ENCODE measurements at places on chromosomes 3 and 15.
A peak's percentile ranks its signal among the peaks of the same experiment; 100 is the strongest.

DNA sequence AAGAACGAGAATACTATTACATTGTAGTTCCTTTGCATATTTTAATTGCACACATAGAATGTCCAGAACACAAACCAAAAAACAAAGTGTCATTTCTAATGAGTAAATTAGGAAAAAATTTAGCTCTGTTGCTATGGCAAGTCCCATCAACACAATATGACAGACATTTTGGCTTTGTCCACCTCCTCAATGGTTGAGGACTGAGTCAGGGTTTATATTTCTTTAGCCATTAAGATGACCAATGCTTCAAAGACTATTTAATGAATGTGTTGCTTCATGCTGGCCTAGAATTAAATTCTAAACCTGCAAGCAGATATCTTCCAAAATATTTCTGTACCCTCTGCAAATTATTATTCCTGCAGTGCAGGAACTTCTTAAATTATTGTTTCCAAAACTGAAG lies 719.2 kb downstream of the NTRK3 start:
- DNase-seq, result no peak

- no peak for DNase-seq
Measured at GRCh38 chr15:84822653-84823281, 5.6 kb downstream of the ALPK3 start.

DNA sequence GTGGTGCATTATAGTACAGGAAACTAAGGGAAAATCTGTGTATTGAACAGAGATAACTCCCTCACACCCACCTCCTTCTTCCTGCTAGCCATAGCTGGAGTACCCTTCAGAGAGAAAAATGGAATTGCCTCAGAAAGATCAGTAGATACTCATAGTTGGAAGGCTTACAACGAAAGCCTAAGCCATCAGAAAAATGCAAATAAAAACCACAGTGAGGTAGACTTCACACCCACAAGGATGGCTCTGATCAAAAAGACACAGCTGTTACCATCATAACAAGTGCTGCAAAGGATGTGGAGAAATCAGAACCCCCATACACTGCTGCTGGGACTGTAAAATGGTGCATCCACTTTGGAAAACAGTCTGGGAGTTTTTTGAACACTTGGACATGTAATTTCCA lies 7.4 kb upstream of the DLG1 start:
- DNase-seq, result no peak

DNA sequence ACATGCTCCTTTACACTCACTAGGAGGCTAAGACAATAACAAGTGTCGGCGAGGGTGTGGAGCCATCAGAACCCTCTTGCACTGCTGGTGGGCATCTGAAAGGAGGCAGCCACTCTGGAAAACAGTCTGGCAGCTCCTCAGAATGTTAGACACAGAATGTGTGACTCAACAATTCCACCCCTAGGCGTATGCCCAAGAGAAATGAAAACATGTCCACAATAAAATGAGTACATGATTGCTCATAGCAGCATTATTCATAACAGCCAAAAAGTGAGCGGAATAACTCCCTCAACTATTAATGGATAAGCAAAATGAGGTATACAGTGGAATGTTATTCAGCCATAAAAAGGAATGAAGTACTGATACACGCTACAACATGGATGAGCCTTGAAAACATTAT lies 57.8 kb downstream of the WNT7A start:
- DNase-seq, result no peak

DNA sequence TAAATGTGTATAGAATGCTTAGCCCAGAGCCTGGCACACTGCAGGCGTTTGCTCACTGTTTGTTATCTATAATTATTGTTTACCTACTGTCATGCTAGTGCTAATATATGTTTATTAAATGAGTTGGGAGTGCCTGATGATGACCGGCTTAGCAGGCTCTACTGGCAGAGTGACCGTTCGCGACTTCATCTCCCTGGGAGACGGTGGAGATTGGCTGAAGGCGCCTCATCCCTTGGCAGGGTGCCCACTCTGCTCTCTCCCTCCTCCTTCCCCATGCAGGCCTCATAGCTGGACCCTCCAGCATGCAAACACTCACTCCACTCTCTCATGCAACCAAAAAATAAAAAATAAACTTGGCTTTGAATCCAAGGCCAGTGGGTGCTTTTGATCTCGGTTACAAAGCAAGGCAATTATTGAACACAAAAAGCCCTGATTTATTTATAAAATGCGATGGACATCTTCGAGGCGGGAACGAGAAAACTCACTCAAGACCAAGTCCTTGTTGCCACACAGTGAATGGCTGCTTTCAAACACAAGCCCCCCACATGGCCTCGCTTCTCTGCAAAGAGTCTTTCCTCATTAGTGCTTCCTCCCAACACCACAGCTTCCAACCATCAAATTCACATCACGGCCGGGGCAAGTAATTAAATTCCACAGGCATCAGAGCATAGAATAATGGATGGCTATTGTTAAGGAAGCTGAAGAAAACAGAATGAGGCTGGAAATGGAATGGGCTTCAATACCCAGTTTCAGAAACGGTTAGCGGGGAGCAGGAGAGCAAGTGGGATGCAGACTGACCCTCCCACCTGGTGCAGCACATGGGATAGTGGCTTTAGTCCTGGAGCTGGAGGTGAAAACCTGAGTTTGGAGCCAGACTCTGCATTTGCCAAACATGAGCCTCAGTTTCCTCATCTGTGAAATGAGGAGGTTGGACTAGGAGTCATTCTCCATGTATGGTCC lies 135.7 kb upstream of the RAD18 start:
- DNase-seq, result no peak

DNA sequence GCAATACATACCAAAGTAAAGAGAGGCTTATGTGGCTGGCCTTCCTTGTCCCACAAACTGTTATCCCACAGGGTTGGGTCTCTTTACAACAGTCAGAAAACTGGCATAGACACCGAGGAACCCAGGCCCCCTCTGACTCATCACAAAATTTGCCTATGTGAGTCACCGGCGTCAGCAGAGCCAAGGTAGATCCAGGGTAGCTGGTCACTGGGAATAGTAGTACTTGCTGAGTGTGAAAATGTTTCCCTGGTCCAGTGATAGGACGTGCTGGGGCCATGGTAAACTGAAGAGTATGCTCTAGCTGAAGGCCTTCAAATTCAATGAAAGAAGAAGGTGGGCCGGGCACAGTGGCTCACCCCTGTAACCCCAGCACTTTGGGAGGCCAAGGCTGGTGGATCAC lies 27.1 kb upstream of the SKIL start:
- no peak for DNase-seq

DNA sequence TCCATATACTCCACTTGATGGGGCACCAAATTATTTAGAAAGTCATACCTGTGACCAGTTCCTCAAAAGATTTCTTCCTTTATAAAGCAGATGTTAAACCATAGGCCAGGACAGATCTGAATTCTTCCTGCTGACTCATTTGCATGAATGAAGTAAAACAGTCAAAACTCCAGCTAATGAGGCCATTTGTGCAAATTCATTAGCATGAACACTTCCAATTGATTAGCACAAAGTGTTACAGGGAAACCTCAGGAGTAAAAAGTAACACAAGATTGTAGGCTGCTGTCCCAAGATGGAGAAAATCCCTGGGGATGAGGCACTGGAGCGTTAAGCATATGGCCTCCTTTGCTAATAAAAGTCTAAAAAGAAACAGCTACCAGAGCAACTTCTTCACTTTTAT lies 149.8 kb downstream of the ZNF385D start:
- no peak for DNase-seq

GRCh38 chr3:16825617-16826204 lies 59.0 kb upstream of the PLCL2 start:
- DNase-seq, result no peak

DNA sequence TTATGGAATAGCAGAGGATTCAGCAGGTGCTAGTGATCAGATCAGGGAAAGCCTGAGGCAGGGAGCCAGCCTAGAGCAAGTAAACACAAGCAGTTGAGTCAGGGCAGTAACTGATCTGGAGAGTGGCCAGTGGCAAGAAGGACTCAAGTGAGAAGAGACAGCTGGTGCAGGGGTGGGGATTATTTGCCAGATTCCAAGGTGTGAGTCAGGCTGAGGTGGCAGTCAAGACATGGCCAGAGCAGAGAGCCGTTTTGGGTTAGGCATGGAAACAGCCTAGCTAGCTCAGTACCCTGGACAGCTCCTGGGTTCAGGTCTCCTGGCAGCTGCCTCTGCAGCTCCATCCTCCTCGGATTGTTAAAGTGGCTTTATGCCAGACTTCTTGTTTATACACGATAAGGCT lies 281.9 kb upstream of the ONECUT1 start:
- no peak for DNase-seq

DNA sequence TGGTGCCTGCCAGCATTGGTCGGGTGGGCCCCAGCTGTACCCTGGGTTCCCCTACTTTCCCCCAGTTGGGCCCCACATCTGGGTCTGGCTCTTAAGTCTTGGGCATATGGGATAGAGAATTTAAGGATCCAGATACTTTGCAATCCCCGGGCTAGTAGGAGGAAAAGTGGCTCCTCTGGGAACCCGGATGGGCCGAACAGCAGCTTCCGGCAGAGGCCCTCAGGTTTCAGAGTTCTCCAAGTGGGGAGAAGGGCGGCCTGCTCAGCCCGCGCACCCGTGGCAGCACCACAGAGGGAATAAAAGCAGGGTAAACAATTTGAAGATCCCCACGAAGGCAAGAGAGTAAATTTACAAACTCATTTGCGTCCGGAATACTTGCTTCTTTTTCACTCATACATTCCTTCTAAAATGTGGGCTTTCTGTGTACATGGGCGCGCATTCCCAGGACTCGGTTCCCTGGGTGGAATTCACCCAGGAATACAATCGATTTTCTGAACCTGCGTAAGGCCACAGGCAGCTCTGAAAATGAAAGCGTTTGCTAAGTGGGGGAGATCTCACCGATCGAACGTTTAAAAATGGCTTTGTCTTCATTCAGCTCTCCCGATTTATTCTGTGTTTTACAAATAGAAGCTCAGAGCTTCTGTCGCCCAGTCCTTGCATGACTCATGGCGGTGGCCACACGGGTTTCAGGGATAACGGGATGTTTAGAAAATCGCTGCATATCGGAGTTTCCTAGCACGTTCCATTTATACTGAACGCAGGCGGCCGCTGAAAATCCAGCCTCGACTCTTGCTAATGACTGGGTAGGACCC lies 74.0 kb upstream of the POLG start:
- DNase-seq, result no peak

- peak; percentile 89 for DNase-seq
Measured at GRCh38 chr3:136194409-136195257, 1.5 kb downstream of the MSL2 start.

- DNase-seq, result no peak
Measured at GRCh38 chr3:139292192-139292591, 51.6 kb upstream of the MRPS22 start.

GRCh38 chr3:67937498-67938118 lies 283.2 kb upstream of the SUCLG2 start:
- DNase-seq, result no peak
